ENCODE measurements at places on chromosomes 3 and 15. TPM values are rescaled to one million over a fixed set of nuclear protein-coding genes. Genes with fewer than 3 reads are reported as not detected.
A peak's percentile ranks its signal among the peaks of the same experiment; 100 is the strongest.

DNA sequence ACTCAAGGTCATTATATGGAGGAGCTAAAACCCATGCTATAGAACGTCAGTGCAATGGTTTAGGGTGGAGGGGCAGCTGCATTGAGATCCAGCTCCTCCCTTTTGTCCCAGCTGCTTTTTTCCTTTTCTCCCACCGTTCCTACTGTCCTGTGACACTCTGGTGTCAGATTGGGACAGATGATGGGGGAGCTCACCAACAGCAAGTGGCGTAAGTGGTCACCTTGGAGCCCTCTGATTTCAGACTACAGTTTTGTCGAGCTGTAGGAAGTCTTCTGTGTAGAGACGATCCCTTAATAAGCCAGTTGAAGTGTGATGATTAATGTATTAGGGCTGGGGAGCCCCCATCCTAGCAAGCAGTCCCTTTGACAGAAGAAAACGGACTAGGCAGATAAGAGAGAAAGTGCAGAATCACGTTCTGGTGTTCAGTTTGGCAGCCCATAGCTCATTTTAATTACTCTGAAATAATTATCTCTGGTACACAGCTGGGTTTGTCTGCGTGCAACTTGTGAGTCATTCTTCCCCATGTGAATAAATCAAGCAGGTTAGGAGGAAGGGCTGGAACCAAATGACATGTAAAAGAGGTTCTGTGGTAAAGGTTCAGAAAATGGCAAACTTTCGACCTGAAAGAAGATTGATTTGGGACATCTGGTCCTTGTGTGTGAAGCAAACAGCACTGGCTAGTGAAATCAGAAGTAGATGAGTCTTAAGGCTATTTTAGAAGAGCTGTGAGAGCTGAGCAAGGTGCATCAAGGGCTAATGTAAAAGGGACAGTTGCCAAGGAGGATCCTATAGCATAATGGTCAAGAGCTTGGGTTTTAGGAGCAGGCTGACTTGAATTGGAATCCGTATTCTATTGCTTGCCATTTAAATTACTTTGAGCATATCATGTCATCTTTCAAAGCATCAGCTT lies 241.4 kb downstream of the EDEM1 start:
- DNase-seq = no peak

DNA sequence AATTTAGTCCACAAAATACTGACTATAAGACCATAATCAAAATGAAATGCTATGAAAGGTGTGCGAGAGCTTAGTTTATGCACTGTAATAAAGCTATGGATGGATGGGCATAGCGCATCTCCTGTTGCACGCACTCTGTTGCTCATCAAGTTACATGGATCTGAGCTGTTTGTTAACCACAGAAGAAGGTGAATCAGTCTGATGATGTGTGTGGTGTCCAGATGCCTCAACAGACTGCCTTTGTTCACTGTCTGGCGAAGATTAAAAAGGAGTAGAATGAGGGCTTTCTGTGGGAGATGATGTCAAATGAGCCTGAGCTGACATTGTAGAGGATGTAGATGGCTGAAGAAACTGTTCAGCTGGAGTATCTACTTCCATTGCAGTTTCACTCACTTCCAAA lies 36.1 kb downstream of the NSMCE3 start:
- peak; percentile 12 for DNase-seq

GRCh38 chr3:40350529-40350928 lies 36.5 kb upstream of the ENTPD3 start:
- DNase-seq = no peak

The CYP8B1 gene
- not detected for total RNA-seq

DNA sequence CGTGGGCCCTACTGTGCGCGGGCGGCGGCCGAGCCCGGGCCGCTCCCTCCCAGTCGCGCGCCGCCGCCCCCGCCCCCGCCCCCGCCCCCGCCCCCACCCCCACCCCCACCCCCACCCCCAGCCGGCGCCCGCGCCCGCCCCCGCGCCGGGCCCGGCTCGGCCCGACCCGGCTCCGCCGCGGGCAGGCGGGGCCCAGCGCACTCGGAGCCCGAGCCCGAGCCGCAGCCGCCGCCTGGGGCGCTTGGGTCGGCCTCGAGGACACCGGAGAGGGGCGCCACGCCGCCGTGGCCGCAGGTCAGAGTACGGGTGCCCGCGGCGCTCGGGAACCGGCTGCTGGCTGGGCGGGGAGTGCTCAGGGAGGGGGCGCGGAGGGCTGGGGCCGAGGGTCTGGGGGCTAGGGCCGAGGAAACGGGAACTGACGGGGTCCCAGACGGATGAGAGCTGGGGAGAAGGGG lies 1.1 kb upstream of the PPARG start:
- DNase-seq = no peak

The MRAS gene
- 59.3 TPM for total RNA-seq

DNA sequence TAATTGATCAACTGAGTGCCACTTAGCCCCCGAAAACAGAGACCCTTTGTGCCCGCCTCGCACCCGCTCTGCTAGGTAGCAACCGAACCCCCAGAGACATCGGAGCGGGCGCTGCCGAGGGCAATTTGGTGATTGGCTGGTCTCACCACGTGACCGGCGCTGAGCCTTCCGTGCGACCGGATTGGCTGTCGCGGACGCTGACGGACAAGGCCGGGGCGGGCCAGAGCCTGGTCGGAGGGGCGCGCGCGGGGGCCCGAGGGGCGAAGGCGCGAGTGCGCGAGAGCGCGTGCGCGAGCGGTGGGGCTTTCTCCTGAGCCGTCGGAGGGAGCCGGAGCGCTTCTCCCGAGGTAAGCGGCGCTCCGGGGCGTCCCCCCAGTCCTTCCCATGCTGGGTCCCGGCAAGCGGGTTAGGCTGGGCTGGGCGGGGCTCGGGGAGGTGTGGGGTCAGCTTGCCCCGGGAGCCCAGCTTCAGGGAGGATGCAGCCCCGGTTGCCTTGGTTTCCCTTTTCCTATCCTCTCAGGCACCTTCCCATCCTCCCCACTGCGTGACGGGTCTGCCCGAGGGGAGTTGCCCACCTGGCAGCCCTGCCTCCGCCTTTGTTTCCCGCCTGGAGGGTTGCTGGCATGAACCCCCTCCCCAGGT lies at the start of gene TMEM108:
TMEM108 (plus strand) TSS at position 303 of the 642 bp plus-strand sequence.
- DNase-seq = peak; percentile 58

DNA sequence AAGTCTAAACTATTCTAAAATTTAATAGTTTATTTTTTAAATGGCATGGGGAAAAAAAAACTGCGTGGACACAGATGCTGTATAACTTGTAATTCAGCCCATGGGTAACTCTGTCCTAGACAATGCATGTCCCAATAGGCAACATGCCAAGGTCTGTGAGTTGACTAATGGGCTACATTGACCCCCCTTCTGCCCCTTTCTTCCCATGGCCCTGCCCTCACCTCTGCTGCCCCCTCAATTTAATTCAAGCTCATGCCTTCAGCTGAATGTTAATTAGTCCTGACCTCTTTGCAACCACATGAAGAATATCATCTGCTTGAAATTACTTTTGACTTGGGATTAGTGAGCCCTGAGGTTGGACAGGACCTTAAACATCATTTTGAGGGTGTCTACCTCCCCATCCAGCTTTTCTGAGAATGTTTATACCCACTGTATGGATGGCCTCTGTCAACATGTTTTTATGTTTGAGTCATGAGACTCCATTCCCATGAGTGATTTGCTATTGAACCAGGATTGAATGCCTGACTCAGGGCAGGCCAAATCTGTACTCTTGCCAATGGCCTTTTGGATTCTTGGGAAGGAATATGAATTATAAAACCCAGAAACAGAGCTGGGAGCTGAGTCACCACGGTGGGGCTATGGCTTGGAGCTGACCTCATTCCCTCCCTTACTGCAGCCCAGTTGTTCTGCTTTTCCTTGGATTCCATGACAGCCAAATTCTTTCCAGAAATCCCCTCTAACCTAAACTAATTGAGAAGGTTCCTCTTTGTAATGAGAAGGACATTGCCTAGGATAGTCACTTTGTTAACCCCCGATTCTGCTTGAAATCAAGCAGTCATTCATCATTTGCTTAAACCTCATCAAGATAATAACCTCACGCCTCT lies 33.5 kb upstream of the PDE8A start:
- peak; percentile 96 for DNase-seq

- no peak for DNase-seq
Observed at GRCh38 chr3:32432045-32432710, 40.5 kb downstream of the CMTM7 start.

The DUOX1 gene
- total RNA-seq = not detected

GRCh38 chr15:92268900-92269299 lies 124.8 kb upstream of the ST8SIA2 start:
- no peak for DNase-seq

The ZPLD1 gene
- total RNA-seq = under 0.01 TPM

The TRAIP gene
- 6.3 TPM for total RNA-seq

The CTXN2 gene
- total RNA-seq = not detected
